ENCODE measurements at places on chromosomes 12 and 14. TPM values are rescaled to one million over a fixed set of nuclear protein-coding genes. Genes with fewer than 3 reads are reported as not detected.

DNA sequence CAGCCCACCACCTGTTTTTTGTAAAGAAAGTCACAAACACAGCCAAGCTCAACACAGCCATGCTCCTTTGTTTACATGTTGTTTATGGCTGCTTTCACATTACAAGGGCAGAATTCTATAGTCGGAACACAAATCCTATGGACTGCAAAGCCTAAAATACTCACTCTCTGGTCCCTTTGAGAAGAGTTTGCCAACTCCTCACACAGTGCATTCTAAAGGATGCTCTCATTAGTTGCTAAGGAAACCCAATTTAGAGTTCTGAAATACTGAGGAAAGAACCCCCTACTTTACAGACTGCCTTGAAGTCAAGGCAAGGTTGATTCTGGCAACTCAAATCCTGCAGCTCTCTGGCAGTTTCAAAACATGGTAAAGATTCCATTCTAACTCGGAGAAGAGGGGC is 38.3 kb downstream of the DCP1B start:
- DNase-seq = no peak

- no peak for DNase-seq
These were observed 35.7 kb upstream of the ATP2A2 start for GRCh38 chr12:110245369-110245772.

- peak; percentile 88 for DNase-seq
These were observed 643 bp downstream of the ZFC3H1 start for GRCh38 chr12:71662849-71663560.

The AMN gene
- total RNA-seq = 0.86 TPM

All from osteocyte (in vitro differentiated cells).